ENCODE measurements at places on chromosomes 2 and 18.

DNA sequence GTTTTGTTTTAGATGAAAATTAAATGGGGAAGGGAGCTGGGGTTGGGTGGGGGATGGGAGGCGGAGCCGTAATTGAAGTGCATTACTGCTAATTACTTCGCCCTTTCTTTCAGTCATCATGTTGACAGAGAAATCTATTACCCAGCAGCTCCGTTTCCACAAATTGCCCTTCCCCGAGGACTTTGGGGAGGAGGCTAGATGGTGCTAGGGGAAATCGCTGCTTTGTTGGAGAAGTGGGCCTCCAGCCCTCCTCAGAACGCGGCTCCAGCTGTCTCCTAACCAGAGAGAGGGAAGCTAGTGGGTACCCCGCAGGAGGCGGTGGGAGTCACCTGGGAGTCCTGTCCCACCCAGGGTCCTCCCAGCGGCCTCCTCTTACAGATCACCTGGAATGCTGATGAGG, 130.9 kb upstream of the MYCN start:
- no peak for DNase-seq

- DNase-seq, result no peak
Observed at GRCh38 chr2:3491306-3491705, 28.0 kb downstream of the ADI1 start.

GRCh38 chr2:144404586-144405314, 115.2 kb downstream of the ZEB2 start:
- no peak for DNase-seq

- DNase-seq, result no peak
Observed at GRCh38 chr2:216307496-216307895, 64.8 kb downstream of the MARCHF4 start.

- no peak for DNase-seq
Observed at GRCh38 chr2:42659609-42660008, 91.2 kb downstream of the MTA3 start.

DNA sequence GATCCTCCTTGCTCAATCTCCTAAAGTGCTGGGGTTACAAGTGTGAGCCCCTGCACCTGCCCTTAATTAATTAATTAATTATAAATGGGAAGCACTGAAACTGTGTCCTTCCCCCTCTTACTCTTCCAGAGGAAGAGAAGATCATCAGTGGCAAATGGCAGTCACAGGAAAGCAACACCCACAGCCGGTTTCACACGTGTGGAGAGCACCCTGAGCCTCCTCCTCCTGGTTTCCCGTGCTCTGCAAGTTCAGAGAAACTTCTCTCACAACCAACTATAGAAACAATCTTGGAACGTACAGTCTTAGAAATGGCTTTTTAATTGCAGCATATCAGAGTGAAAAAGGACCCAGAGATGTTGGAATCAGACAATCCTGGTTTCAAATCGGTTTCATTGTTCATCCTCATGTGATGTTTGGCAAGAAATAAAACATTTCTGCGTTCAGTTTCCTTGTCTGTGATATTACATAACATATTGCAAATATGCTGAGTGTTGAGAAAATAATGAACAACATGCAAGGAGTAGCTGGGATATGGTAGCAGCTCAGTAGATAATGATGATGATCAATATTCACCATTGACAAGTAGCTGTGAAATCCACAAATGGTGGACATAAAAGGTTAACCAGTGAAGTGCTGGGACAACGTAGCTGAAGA, 141.0 kb upstream of the KCTD1 start:
- DNase-seq, result no peak

DNA sequence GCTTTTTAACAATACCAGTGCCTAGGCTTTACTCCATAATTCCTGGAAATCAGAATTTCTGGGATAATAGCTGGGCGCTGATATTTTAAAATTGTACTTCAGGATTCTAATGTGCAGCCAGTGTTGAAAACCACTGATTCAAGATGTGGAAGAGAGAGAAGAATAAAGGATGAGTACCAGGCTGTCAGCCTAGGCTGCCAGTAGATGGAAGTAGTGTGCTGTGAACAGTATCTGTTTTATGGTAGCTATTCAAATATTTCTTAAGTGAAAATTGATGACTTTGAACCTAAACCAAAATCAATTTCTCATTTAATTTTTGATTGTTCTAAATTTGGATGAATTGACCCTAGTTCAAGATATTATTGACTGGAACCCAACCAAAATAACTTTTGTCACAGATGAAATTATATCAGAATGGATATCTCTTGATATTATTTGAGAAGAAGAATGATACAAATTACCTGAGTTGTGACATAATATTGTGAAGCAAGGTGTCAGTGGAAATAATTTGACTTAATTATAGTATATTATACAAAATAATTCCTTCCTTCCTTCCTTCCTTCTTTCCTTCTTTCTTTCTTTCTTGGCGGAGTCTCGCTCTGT, 88.0 kb downstream of the COMMD1 start:
- no peak for DNase-seq

- no peak for DNase-seq
Observed at GRCh38 chr18:23259701-23260681, 124.7 kb downstream of the CABLES1 start.

- DNase-seq, result no peak
Observed at GRCh38 chr2:33496150-33496549, 19.7 kb downstream of the RASGRP3 start.

GRCh38 chr18:8620845-8621244, 11.6 kb downstream of the RAB12 start:
- no peak for DNase-seq

DNA sequence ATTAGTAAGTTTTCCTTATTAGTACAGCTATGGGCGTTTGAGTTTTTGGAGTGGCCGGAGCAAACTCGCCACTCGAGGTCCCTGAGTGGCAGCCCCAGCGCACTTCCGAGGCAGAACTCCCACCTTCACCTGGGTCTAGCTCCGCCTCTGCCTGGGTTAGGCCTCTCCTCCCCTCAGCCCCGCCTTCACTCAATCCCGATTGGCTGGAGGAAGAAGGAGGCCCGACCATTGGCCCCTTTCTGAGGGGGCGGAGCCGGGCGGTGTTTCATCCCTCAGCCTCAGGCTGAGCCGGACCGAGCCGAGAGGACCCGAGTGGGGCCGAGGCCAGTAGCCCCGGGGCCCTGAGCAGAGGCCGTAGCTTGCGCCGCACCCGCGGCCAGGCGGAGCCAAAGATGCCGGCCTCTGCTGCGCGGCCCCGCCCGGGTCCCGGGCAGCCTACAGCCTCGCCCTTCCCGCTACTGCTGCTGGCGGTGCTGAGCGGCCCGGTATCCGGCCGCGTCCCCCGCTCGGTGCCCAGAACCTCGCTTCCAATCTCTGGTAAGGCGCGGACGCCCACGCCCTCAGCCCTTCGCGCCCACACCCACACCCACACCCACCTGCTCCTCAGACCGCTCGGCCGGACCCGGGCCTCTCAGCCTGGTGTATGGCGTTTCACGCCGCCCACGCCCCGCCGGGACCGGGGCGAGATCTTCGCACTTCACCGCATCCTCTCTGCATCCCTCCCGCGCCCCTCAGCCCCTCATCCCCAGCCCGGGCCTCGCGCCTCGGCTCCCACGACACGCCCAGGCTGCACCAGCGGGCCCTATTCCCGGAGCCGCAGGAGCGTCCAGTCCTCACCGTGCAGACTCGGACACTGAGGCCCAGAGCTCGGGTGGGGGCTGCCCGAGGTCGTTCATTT, at the start of gene SEMA4F:
Gene SEMA4F, plus strand, starts transcription at position 263 of the 898 bp plus-strand sequence. Its CDS starts 130 bp downstream, at position 393.
- DNase-seq, result peak; percentile 93

- DNase-seq, result no peak
Observed at GRCh38 chr18:75164479-75164878, 44.5 kb downstream of the PTGR3 start.

GRCh38 chr2:165634855-165635254, 159.2 kb downstream of the GALNT3 start:
- DNase-seq, result no peak

DNA sequence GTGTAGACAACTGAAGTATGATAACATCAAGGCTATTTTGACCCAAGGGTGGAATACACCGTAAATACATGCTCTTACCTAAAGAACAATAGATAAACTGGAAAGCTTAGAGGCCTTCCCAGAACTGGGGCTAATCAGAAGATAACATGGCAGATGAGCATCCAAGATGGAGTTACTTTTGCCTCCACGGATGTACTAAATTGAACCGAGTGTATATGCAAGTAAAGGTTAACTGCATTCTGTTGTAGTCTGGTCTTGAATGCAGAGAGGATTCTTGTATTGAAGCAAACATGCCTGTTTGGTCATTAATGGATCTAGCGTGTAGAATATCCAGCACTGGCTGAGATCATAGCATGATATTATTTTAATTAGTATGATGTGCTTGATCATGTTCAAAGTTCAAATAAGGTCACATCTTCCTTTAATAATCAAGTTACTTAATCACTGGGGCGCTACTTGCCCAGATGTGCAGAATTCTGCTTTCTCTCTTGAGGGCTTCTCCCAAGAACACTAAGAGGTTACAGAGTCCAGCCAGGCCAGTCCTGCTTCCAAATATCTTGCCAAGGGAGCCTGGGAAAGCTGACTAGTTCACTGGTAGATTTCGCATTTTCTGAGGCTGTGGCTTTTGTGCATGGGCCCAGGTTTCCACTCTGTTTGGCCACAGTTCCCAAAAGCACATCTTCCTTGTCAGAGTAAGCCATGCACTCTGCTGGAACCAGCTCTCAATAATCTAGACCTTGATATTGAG, 37.5 kb upstream of the ACSL3 start:
- DNase-seq, result no peak

DNA sequence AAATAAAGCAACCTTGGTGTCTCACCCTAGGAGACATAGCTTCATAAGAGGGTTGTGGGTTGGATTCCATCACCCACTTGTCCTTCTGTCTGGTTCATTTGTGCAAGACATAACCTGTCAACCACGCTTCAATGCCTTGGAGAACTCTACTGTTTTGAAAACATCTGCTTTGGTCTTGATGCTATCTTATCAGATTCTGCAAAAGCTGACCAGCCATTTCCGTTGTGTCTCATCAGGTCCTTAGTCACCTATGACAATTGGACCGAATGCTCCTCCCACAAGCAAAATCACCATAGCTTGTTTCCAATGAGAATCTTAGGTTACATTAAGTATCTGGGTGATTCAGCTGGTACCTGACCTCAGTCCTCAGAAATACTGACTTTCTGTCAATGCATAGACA, 35.4 kb downstream of the STAT4 start:
- peak; percentile 42 for DNase-seq

DNA sequence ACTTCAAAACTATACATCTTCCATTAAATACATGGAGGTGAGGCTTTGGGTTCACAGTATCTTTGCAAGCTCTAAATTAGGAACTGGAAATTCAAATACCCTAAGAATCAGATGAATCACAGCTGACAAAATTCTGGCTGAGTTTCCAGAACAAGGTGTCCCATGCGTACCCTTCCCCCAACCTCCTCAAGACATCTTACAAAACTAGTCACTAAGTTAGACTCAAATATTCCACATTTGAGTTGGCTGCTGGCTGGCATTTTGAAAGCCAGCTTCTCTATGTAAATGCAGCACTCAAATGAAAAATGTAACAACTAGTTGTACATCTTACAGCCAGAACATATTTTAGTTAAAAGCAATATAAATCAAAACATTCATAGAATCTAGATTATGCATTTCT, 131.0 kb upstream of the ARL5A start:
- DNase-seq, result no peak

DNA sequence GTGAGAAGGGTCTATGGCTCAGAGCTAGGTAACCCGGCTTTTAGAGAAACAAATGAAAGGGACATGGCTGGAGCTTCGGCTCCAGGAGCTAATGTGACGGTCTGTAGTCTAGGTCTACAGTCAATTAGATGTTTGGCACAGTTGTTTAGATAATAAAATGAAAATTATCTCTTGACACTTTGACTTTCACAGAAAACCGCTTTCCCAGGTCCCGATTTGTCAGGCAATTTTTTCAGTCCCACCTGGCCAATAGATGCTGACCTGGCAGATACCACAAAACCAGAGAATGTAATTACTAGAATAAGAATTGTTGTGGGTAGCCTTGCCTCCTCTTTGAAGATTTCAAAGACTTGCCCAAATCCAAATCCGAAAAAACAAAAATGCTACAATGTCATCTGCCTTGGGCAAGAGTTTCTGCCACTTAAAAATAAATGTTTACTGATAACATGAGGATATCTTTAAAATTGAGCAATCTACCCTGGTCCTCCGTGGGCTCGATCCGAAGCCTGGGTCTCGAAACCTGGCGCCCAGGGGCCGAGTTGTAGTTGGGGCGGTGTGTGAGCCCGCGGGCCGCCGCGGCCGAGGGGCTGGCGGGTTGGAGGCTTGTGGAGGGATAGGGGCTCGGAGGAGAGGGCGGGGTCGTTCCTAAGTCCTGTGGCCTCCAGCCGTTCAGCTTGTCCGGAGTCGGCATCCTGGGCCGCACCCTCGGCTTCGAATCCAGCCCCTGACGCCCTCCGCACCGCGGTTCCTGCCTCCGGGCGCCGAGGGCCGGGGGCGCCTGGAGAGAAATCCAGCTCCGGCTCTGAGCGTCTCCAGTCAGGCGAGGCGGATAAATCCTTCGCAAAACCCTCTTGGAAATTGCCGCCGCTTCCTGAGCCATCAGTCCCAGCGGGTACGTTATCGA, 2.3 kb downstream of the EMX1 start:
- DNase-seq, result no peak

- no peak for DNase-seq
Observed at GRCh38 chr2:207676827-207677354, 34.5 kb upstream of the CCNYL1 start.

DNA sequence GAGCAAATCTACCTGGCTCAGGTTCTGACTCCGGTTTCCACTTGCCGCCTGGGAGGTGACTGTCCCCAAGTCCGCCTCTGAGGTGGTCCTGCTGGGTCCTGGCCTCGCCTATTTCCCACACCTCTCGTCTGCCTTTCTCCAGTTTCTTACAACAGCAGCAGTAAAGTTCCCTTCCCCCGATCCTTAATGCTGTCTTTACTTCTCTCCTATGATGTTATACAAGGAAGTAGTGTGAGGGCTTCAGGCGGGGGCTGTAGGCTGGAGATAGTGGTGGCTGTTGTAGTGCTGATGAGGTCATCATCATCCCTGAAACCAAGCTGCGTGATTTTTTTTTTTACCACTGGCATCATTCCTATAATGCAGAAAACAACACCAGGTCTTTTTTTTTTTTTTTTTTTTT, 18.9 kb downstream of the TGIF1 start:
- no peak for DNase-seq

DNA sequence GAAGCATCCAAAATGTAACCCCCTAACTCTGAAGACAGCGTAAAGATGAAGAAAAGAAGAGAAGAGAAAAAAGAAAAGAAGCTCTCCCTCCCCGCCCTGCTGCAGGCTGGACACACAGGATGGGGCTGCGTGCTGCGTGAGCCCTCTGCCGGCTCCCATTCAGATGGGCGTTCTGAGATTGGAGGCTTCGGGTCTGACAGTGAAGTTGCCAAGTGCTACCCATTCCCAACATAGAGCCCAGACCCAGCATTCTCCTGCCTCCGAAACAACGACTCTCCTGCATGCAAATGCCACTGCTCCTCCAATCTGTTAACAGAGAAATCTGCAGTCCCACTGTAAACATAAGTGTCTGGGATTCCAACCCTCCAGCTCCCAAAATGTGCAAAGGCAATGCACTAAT, 234.9 kb downstream of the BCL11A start:
- no peak for DNase-seq

GRCh38 chr2:58106896-58107295, 60.3 kb downstream of the VRK2 start:
- DNase-seq, result no peak

Data from stimulated activated CD4-positive, alpha-beta T cell treated with anti-CD3 and anti-CD28 coated beads, Interleukin-12 subunit alpha, Interleukin-12 subunit beta, amount 100 ng/mL, for 48 hours (primary cell).